ENCODE measurements at places on chromosomes 6 and 20. TPM values are rescaled to one million over a fixed set of nuclear protein-coding genes. Genes with fewer than 3 reads are reported as not detected.

NOTCH4 gene
- polyA plus RNA-seq: 14.9 TPM

DNA sequence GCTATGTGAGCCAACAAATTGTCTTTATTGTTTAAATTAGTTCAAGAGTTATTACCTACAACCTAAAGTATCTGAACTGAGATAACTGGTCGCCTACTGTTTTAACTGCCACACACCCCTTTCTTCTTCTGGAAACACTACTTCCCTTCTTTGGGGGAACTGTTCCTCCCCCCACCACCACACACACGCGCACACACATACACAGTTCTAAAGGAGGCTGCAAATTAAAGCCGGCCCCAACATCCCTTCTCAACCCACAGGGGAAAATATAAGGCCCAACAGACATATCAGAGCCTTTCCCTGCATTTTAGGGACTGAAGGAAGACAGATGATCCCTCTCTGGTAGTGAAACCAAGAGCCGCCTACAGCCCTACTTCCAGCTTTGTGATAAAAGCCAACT is 348.0 kb upstream of the JARID2 start:
- no peak for DNase-seq

DNA sequence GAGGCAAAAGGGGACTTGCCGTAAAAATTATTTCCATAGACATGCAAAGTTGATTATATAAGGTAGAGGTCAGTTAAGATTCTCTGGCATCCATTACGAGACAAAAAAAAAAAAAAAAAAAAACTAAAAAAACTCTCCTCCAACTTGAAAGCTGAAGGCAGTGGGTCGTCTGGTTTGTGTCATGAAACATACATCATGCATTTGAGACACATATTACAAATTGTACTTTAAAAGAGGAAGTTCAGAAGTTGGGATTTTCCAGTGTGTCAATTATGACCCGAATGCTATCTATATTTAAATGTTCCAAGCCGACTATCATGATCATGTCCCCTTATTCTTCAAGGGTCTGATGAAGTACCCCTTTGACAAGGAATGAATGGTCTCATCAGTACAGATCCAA is 125.1 kb downstream of the ZNF217 start:
- DNase-seq: no peak

PLG gene
- polyA plus RNA-seq: 24.9 TPM

C6orf132 gene
- 4.8 TPM for polyA plus RNA-seq

DEFB126 gene
- polyA plus RNA-seq: not detected

MAFB gene
- 147 TPM for polyA plus RNA-seq

GRCh38 chr6:30626484-30627366 is at the start of gene ATAT1:
TSS of gene ATAT1 (plus strand) at chr6:30626874.
- no peak for DNase-seq

- no peak for DNase-seq
Observed at GRCh38 chr6:148760568-148761526, 14.0 kb downstream of the UST start.

DNA sequence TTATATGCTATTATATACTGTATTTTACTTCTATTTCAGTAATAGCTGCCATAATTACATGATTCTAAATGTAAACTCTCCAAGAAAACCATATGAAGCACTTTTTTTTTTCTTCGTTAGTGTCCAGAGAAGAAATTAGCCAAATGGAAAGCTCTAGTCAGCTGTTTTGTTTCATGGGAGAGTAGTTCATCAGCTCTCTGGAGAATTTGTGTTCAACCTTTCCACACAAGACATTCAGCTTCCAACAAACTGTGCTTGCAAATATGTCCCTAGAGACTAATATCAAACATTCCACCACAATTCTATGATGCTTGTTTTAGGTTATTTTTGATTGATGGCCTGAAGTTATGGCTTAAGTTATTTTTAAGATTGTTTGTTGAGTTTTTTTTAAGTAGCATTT is 19.5 kb downstream of the FHL5 start:
- DNase-seq: no peak

SIGLEC1 gene
- 0.95 TPM for polyA plus RNA-seq
